Stimulated activated CD4-positive, alpha-beta T cell treated with anti-CD3 and anti-CD28 coated beads, Interleukin-4, amount 100 ng/mL, for 4 hours (primary cell): ENCODE measurements at places on chromosomes 5 and 9.

GRCh38 chr9:121597698-121598166 is 53.7 kb upstream of the DAB2IP start:
- DNase-seq, result no peak

DNA sequence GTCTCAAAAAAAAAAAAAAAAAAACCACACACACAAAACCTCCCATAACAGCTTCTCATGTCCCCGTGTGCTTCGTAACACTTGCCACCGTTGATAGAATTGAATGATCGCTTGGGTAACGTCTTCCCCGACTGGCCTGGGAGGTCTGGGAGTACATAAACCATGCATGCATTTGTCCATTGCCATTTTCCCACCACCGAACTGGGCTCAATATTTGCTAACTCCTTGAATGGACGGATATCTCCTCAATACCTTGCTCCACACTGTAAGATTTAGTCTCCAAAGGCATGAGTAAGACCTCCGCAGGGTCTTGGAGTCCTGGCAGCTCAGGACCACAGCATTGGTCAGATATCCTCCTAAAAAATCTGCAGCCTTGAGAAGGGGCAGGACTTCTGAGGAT is 3.2 kb upstream of the P4HA2 start:
- no peak for DNase-seq

DNA sequence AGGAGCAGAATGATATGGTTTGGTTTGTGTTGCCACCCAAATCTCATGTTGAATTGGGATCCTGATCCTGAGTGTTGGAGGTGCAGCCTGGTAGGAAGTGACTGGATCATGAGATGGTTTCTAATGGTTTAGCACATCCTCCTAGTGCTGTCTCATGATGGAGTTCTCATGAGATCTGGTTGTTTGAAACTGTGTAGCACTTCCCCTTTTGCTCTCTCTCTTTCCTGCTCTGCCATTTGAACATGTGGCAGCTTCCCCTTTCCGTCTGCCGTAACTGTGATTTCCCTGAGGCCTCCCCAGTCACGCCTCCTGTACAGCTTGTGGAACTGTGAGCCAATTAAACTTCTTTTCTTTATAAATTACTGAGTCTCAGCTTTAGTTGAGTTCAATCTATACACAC is 756.8 kb upstream of the CDH6 start:
- DNase-seq, result no peak

GRCh38 chr5:116573279-116573701 is 1.3 kb downstream of the SEMA6A start:
- DNase-seq, result no peak

- no peak for DNase-seq
Observed at GRCh38 chr5:95883185-95884016, 60.9 kb upstream of the GLRX start.

DNA sequence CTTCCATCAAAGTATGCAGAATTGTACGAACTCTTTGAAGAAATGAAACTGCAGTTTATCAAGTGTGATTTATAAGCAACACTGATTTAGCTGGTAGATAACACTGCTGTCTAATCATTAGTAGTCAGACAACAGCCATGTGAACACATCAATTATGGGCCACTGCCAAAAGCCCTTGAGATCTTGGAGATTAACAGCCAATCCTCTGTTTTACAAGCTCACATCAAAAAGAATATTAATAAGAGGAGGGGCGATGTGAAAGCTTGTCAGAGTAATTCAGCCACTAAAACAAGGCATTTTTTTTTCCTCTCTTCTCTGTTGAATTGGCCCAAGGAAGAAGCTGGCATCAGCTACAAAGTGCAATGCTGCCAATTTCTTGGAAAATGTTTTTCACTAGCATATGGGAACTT is 28.1 kb downstream of the ZNF608 start:
- DNase-seq, result no peak

DNA sequence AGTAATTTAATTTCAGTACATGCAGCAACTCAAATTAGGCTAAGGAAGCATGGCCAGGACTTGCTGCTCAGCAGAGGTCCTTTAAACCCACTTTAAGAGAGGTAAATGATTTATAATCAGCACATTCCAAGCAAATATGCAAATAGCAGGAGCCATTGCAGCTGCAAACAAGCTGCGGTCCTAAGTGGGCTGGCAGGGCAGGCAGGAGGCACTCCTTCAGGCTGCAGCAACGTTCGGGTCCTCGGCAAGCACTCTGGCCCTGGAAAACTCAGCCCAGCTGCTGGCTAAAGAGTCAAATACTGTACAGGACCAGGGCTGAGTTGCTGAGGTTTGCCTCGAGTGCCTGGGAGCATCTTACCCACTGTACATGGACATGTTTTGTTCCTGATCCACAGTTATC is 126.9 kb downstream of the FSTL4 start:
- no peak for DNase-seq

- DNase-seq, result no peak
Observed at GRCh38 chr9:108666240-108666784, 189.5 kb downstream of the ACTL7B start.

GRCh38 chr5:109911731-109912130 is 222.0 kb downstream of the MAN2A1 start:
- DNase-seq, result no peak

DNA sequence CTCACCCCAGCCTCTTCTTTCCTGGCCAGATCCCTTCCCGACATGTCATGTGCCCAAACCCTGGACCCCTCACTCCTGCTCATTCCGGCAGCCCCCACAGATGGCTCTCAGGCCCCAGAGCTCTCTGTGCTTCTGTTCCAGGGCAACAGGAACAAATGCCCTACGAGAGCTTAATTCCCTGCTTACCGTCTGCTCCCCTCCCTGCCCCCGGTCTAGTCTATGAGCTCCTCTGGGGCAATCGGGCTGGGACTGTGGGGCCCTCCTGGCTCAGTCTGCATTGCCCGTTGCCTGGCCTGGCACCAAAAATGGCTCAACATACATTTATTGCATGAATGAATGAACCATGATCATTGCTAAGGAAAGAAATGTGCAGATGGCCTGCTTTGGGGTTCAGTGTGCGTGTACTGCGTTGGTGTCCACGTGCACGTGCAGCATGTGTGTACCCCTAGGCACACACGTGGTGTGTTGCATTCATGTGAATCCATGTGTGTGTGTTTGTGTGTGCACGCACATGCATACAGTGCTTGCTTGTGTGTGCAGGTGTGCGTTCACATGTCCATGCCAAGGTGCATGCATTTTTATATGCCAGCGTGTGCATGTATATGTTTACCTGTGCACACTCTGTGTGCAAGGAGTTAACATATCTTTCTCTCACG is 201.2 kb upstream of the IER5L start:
- no peak for DNase-seq

GRCh38 chr5:158812408-158812807 is 287.3 kb downstream of the EBF1 start:
- peak; percentile 41 for DNase-seq
